ENCODE measurements at places on chromosomes 6 and 20. TPM values are rescaled to one million over a fixed set of nuclear protein-coding genes. Genes with fewer than 3 reads are reported as not detected.

GRCh38 chr6:100185615-100186014, 191.6 kb upstream of the MCHR2 start:
- DNase-seq = no peak

GRCh38 chr20:52965819-52966218, 6.3 kb upstream of the TSHZ2 start:
- DNase-seq = no peak

GRCh38 chr6:110612298-110612697, 135.9 kb upstream of the SLC22A16 start:
- no peak for DNase-seq

- DNase-seq = no peak
Measured at GRCh38 chr6:161228921-161229591, 44.8 kb downstream of the AGPAT4 start.

DNA sequence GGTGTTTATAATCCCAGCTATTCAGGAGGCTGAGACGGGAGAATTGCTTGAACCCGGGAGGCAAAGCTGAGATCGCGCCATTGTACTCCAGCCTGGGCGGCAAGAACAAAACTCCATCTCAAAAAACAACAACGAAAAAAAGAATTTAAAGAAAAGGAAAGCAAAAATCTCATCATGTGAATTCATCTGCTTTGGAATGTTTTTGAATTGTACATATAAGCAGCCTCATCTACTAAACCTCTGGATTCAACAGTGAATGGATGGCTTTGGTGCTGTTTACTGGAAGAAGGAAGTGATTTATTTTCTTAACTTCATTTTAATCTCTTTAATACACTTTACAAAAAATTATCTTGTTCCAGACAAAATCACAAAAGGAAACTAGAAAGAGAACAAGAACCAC, 51.8 kb upstream of the PNRC1 start:
- no peak for DNase-seq

Gene UBE2C
- 0.80 TPM for total RNA-seq

Gene PREX1
- total RNA-seq = 33.9 TPM

Gene TUBB2A
- 53.1 TPM for total RNA-seq

Measured in sciatic nerve (tissue), 2 donors.